Mammary epithelial cell (primary cell): ENCODE measurements at places on chromosomes 3 and 15. TPM values are rescaled to one million over a fixed set of nuclear protein-coding genes. Genes with fewer than 3 reads are reported as not detected.

GRCh38 chr3:156368189-156368588, 186.7 kb downstream of the SSR3 start:
- DNase-seq, result no peak

LYZL4 gene
- total RNA-seq, result not detected in 2 replicates

- no peak for DNase-seq
Observed at GRCh38 chr3:150450916-150451315, 42.8 kb downstream of the TSC22D2 start.

- no peak for DNase-seq
Observed at GRCh38 chr15:74733269-74733668, 7.9 kb upstream of the CYP1A1 start.

DNA sequence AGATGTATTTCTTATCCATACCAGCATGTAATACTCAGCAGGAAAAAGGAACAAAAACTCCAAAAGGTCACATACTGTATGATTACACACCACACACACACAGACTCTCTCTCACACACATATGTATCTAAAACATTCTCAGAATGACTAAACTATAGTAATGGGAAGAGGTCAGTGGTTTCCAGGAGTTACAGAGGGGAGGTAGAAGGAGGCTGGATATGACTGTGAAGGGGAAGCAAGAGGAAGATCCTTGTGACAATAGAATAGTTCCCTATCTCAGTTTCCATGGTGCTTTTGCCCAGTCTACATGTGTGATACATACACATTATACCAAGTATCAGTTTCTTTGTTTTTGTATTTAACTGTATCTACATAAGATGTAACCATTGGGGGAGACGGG, 190.1 kb downstream of the IL5RA start:
- no peak for DNase-seq

DNA sequence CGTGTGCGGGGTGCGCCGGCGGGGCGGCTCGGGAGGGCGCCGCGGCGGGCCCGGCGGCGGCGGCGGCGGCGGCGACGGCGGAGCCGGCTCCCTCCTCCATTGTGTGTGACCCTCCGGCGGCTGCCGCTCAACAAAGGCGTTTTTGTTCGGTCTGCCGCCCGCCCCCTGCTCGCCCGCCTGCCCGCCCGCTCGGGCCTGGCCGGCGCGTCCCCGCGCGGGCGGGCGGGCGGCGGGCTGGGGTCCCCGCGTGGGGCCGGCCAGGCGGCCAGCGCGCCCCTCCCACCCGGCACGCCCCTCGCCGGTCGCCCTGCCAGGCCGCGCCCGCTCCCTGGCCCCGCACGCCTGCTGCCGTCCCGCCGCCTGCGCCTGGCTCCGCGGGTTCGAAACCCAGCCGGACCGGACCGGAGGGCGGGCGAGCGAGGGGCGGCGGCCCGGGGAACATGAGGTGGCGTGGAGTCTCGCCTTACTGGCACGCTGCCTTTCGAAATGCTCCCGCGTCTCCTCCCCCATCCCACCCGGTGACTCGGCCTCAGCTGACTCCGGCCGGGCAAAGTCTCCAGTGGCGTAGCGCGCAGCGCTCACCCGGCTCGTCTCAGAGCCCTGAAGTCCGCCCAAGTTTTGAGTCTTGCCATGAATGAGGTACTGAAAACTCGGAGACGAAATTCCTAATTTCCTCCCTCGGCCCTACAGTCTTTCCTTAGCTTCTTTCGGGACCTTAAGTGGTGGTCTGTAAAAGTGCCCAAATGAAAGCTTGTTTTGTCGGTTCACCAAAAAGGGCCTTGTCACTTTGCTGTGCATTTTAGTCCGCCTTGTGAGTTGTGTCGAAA, 588 bp downstream of the MAPK6 start:
- peak; percentile 92 for DNase-seq

FEM1B gene
- 105 TPM for total RNA-seq

DNA sequence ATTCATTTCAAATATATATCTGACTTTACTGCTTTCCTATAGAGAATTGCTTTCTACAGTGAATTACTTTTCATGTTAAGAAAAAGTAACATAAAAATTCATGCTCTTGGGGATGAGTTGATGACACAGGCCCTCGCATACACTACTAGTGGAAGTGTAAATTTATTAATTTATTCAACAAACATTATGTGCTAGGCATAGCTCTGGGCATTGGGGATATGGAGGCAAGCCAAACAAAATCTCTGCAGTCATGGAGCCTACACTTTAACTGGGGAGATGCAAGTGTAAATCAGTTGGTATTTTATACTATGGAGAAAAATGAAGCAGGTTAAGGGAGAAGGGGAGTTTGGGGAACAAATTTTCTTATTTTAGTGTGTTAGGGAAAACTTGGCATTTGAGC, 340.7 kb downstream of the RAP2B start:
- DNase-seq, result no peak

- peak; percentile 91 for DNase-seq
Observed at GRCh38 chr3:120177151-120177550, 82.9 kb upstream of the GSK3B start.

ANKRD63 gene
- not detected in 2 replicates for total RNA-seq

SLC15A2 gene
- total RNA-seq, result 1.3 TPM

DNA sequence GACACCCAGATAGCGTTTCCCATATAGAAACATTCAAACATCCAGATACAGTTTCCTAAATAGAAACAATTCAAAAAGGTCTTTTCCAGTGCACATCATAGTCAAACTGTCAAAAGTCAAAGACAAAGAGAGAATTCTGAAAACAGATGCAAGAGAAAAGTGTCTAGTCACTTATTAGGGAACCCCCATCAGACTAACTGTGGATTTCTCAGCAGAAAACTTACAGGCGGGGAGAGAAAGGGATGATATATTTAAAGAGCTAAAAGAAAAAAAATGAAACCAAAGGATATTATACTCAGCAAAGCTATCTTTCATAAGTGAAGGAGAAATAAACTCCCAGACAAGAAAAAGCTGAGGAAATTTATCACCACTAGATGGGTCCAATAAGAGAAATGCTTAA, 22.3 kb upstream of the CX3CR1 start:
- DNase-seq, result no peak

SKOR1 gene
- 0.27 TPM in 1 of 2 replicates, not detected in the other for total RNA-seq

CACNA1D gene
- total RNA-seq, result 0.19 and 0.87 TPM in 2 replicates

- no peak for DNase-seq
Observed at GRCh38 chr3:5026046-5026362, 46.8 kb downstream of the BHLHE40 start.

- peak; percentile 61 for DNase-seq
Observed at GRCh38 chr15:58475573-58476524, 44.1 kb downstream of the LIPC start.

DNA sequence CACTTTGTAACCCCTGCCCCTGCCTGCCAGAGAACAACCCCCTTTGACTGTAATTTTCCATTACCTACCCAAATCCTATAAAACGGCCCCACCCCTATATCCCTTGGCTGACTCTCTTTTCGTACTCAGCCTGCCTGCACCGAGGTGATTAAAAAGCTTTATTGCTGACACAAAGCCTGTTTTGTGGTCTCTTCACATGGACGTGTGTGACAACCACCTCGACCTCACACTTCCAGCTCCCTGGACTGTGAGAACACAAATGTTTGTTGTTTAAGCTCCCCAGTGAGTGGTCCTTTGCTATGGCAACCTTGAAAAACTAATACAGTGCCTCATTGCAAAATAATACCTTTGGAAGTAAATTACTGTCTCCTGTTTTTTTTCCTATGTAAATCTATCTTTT, 299.2 kb upstream of the POU1F1 start:
- no peak for DNase-seq

GRCh38 chr3:87691109-87691508, 367.7 kb downstream of the CGGBP1 start:
- DNase-seq, result peak; percentile 84

PIK3R4 gene
- total RNA-seq, result 16.1 and 19.1 TPM in 2 replicates

DNA sequence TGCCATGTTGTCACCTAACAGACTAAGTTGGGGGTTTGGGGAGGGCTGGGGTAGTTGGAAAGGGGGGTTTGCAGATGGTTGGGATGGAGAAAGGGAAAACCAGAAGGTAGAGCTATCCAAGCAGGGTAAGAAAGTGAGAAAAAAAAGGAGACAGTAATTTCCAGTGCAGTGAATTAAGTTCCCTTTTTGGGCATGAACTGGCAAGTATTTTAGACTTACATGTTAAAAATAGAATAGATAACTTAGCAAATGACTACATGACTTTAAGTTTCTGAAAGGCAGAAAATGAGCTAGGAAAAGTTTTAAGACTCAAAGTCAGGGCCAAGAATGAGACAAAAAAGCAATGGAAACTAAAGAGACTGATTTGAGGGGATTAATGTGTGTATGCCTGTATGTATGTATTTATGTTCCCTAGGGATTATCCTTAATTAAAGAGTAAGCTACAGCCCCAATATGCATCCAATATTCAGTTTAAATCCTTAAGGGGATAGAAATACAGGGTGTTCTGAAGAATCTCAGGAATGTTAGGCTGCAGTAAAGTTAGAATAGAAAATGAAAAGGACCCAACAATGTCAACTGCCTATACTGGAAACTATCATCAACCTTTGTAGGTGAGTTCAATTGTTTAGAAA, 285.2 kb upstream of the MME start:
- DNase-seq, result no peak

DNA sequence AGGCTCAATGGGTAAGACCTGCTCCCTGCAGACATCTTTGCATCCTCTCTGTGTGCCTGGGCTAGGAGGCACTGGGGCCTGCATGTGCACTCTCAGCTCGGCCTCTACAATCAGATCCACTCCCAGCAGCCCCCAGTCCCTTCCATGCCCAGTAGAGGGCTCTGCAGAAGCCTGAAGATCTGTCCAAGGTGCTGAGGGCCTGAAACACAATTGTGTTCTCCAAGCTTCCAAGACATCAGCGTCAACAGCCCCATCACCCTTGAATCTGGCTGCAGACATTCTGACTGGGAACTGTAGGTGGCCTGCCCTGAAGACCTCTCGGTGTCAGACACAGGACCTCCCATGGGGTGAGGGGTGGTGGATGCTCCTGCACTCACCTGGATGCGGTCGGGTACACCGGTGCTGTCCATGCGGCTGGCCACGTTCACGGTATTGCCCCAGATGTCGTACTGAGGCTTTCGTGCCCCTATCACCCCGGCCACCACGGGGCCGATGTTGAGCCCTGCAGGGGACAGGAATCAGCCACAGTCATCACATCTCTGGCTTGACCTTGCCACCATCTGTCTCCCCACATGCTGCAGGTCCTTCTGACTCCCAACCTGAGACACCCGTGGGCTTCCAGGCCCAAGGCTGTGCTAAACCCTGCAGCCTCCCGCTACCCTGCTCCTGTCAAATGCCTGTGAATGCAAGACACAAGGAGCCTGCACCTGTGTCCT, 84.7 kb downstream of the SEC22A start:
- peak; percentile 37 for DNase-seq

ATP8B4 gene
- total RNA-seq, result not detected in 2 replicates

- DNase-seq, result no peak
Observed at GRCh38 chr15:90561344-90562244, 31.9 kb downstream of the CRTC3 start.

DNA sequence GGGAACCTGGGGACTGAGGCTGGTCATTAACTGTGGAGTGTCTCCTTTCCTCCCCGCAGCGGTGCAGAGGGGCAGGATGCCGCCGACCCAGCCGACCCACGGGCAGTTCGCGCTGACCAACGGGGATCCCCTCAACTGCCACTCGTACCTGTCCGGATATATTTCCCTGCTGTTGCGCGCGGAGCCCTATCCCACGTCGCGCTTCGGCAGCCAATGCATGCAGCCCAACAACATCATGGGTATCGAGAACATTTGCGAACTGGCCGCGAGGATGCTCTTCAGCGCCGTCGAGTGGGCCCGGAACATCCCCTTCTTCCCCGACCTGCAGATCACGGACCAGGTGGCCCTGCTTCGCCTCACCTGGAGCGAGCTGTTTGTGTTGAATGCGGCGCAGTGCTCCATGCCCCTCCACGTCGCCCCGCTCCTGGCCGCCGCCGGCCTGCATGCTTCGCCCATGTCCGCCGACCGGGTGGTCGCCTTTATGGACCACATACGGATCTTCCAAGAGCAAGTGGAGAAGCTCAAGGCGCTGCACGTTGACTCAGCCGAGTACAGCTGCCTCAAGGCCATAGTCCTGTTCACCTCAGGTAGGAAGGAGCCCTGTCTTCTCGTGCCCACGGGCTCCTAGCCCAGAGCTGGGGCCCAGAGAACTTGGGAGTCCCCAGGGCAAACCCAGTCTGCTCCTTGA, 3.7 kb downstream of the NR2F2 start:
- DNase-seq, result no peak

GRCh38 chr15:91752081-91752785, 101.3 kb upstream of the SLCO3A1 start:
- DNase-seq, result no peak

GRCh38 chr3:60277361-60277800, 973.9 kb downstream of the FHIT start:
- DNase-seq, result no peak

- DNase-seq, result peak; percentile 37
Observed at GRCh38 chr15:92226020-92226612, 167.6 kb upstream of the ST8SIA2 start.

GRCh38 chr3:72134989-72135451, 350.1 kb upstream of the PROK2 start:
- DNase-seq, result no peak

DCLK3 gene
- total RNA-seq, result not detected

CCR3 gene
- total RNA-seq, result 0.19 TPM in 1 of 2 replicates, not detected in the other

DNA sequence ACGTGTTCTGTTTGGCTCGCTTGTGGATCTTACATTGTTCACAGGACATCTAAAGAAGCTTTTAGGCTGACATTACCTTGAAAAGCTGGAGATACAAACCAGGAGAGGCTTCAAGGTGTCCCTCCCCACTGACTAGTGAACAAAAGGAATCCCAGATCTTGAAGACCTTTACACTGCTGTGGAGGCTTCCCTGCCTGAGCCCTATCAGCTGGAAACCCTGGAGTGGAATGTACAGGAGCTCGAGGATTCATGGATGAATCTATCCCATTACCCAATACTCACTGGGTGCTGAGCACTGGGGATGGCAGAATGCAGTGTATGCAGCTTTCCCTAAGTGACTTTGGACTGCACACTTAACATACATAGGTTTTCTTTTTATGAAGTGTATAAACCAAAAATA, 82.3 kb upstream of the MFGE8 start:
- no peak for DNase-seq
